HT-29 (cell line): ENCODE measurements at places on chromosomes 13 and 19.

GRCh38 chr13:23325191-23325590 is 108.3 kb downstream of the SACS start:
- no peak for DNase-seq

- no peak for DNase-seq
Measured at GRCh38 chr19:37007587-37008220, 70.5 kb upstream of the ZNF420 start.

GRCh38 chr13:54687173-54687572 is 1658.6 kb downstream of the OLFM4 start:
- no peak for DNase-seq

DNA sequence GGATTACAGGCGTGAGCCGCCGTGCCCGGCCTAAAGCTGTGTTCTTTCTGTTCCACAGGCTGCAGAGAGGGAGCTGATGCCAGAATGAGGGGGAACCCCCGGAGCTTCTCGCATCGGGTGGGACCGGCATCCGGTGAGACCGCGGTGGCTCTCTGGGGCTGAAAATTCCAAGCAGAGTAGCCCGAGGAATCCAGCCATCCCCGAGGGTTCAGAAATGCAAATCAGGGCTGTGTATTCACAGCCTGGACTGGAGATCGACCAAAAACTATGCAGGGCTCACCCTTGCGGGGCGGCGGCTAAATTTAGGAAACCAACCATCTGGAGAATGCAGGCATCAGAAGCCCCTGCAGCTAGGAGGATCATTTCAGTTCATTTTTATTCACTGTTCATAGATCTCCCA is 99.2 kb downstream of the GNG7 start:
- DNase-seq: no peak

GRCh38 chr19:54035215-54036178 is 28.2 kb downstream of the VSTM1 start:
- no peak for DNase-seq

GRCh38 chr19:18089726-18090125 is 3.0 kb upstream of the IL12RB1 start:
- DNase-seq: no peak

- no peak for DNase-seq
Measured at GRCh38 chr19:14614099-14614412, 31.2 kb downstream of the CLEC17A start.

DNA sequence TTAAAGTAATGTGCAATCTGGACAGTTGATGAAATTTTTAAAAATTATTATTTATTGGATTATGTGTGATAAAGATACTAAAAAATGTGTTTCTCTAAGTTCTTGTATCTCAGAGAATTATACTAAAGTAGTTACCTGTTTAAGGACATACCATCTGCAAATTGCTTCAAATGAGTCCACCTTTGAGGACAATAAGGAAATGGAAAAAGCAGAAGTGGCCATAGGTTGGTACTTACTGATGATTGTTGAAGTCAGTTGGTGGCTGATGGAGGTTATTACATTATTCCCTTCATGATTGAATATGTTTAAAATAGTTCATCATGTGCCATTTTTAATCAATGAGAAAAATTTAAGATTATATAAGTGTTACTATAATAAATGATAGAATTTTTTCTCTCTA is 367.0 kb downstream of the MYO16 start:
- no peak for DNase-seq

DNA sequence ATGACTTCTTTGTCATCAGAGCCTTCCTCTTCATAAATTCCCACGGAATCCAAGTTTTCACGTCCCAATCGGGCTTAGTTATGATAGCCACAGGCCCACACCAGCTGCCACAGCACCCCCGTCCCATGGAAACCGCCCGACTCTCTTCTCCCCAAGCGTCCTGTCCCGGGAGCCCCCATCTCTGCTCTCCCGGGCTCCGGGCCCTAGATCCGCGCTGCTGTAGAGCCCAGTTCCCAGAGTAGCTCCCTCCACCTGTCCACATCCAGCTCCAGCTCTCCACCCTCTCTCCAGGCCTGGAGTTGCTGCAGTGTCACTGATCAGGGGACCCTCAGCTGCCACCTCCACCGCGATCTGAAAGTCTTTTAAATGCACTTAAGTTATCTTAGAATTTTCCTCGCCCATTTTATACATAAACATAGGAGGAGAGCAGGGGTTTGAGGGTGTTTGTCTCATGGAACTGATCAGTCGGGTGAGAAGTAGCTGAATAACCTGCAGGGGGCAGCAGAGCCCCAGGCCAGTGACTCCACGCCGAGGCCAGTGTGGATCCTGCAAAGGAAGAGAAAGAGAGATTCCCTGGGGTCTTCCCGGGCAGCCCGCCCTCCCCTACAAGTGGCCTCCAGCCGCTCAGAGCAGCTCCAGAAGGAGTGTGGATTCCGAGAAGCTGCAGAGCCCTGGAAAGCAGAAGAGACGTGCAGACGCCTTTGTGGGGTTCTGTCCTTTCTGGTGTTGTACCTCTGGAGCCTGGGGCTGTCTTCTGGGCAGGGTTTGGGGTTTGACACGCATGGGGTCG is 1.1 kb upstream of the ZNF763 start:
- peak; percentile 60 for DNase-seq

DNA sequence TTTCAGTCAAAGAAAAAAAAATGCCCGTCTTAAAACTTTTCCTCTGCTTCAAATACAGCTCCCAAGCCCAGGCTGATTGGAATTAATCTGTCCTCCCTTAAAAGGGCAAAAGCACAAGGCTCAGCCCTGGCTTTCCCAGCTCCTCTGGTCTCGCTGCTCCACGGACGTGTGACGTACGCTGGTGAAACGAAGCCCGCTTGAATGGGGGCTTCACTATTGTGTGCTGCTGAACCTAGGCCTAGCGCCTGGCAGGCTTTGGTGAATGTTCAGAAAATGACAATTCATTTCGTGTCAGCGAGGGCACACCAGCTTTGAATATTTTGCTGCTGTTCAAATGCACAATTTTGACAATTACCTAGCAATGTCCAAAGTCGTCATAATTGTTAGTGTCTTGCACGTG is 615 bp upstream of the ZNF135 start:
- no peak for DNase-seq

- no peak for DNase-seq
Measured at GRCh38 chr13:106819413-106820180, 251.7 kb upstream of the ARGLU1 start.

- no peak for DNase-seq
Measured at GRCh38 chr19:17429641-17430113, 9.8 kb downstream of the MVB12A start.

- no peak for DNase-seq
Measured at GRCh38 chr19:46241626-46242025, 12.1 kb downstream of the IGFL1 start.

- DNase-seq: no peak
Measured at GRCh38 chr13:106795847-106796246, 227.9 kb upstream of the ARGLU1 start.

- DNase-seq: no peak
Measured at GRCh38 chr19:485583-486236, 10.6 kb upstream of the MADCAM1 start.

DNA sequence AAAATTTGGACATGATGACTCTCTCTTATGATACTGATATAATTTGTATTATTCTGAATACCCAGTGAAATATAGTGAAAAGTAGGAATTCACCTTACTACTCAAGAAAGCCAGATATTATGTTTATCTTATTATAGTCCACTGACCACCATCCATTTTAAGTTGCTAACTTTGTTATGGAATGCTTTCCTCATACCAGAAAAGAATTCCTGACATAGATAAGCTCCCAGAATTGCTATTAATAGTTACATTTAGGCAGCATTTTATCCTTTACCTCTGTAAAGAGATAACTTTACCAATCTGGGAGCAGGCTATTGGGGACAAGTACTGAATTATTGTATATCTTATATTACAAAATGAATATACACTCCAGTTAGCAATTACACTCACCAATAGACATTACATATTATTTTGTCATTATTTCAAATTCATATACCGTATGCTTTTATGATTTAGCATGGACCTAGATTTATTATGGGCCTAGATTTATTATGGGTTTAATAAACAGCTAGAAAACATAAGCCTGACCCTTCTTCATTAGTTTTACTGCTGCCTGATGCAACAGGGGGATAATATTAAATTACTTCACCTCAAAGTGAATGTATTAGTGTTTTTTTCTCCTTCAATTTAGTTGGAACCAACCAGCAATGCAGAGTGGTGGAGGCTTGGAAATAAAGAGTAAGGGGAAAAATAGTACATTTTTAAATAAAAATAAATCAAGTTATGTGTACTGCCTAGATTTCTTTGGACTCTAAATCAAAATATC is 1886.1 kb downstream of the PCDH9 start:
- DNase-seq: no peak

GRCh38 chr13:40063278-40063698 is 407.8 kb downstream of the COG6 start:
- no peak for DNase-seq

GRCh38 chr19:48292798-48293197 is 22.9 kb downstream of the ZNF114 start:
- DNase-seq: no peak

DNA sequence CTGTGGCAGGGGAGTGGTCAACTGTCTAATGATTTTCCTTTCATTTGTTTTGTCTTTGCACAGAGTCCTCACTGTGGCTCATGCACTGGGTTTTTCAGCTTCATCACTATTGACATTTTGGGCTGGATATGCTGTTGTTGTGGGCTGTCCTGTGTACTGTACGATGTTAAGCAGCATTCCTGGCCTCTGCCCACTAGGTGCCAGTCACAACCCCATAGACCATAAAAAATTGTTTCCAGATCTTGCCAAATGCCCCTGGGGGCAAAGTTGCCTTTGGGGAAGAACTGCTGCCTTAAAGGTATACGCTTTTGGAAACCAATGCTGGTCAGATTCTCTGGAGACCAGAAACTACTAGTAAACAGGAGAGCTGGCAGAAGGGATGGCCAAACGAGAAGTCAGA is 310.4 kb downstream of the SPRY2 start:
- DNase-seq: peak; percentile 86

DNA sequence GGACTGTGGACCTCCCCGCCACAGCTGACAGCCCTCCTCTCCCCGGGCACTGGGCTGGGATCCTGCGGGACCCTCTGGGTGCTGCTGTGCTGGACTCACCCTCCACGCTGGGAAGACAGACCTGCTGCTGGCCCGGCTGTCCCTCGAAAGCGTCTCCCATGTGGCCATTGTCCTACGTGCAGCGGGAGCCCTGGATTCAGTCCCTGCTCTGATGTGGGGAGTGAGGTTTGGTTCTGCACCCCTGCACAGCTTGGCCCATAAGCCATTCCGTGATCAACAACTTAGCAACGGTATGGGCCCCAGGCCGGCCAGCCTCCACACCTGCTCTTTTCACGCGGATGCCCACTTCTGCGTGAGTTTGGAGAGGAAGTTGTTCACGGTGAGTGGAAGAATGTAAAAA is 195.2 kb downstream of the TEX29 start:
- DNase-seq: no peak

GRCh38 chr19:4976401-4977298 is 7.7 kb downstream of the KDM4B start:
- no peak for DNase-seq

- DNase-seq: peak; percentile 90
Measured at GRCh38 chr19:13850910-13851733, 25.8 kb upstream of the NANOS3 start.

DNA sequence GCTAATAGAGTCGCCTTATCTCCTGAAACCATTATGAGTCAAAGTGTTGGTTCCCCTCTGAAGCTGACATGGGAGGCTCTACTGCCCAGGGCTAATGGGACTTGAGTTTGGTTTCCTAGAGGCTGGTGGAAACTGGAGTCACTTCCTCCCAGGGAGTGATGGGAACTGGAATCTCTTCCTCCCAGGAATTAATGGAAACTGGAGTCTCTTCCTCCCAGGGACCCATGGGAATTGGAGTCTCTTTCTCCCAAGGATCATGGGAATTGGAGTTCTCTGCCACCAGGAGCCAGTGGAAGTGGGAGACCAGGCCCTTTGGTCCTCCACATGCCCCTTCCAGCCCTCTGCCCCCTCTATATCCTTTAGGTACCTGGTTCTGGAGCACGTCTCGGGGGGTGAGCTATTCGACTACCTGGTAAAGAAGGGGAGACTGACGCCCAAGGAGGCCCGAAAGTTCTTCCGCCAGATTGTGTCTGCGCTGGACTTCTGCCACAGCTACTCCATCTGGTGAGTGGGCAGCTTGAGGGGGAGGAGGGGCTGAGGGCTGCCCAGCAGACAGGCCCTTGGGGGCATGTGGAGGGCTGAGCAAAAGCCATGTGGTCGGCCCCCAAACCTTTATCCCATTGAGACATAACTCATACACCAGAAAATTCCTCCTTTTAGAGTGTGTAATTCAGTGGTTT is 5.5 kb downstream of the BRSK1 start:
- peak; percentile 45 for DNase-seq

- no peak for DNase-seq
Measured at GRCh38 chr13:34217343-34218025, 399.5 kb downstream of the RFC3 start.

- DNase-seq: no peak
Measured at GRCh38 chr19:28027116-28027515, 1185.8 kb downstream of the UQCRFS1 start.

DNA sequence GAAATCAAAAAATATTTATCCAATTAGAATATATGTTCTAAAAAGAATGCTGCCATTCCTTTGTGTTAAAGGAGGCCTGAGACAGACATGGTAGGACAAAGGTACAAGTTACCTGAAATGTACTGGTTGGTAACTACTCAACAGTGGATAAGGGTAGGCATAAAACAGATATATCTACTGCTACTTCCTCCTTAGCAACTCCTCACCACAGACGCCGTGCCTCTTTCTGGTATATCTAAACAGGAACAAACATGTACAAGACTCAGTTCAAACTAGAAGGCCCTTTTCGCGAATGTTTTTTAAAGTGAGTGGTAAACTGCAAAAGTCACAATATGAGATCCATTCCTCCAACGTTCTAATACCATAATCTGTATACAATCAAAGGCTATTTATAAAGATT is 86.9 kb downstream of the TBC1D4 start:
- no peak for DNase-seq

DNA sequence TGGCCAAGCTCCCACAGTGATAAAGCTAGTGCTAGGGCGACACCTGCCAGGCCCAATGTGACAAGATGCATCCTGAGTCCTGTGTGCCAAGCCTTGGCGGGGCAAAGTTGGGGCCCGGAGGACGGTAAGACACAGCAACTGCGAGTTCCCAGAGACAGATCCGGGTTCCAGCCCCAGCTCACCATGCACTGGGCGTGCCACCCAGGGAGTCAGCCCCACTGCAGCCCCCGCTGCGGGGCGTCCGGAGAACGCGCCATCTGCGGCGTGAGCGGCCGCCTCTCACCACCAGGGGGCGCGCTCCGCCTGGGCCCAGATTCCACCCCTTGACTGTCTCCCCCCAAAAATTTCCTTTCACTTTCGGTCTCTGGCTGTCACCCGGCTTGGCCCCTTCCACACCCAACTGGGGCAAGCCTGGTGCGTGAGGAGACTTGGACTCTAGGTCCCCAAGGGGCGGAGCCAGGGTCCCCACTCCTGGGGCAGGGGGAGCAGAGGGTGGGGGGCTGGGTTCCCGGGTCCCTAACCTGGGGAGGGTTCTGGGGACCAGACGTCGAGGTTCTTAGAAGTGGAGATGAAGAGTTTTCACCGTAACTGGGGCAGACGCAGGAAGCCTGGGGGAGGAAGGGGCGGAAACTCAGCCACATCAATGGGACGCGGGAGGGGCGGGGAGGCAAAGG is at the start of gene FLT3LG:
TSS of gene FLT3LG (plus strand) at position 348 of the 674 bp plus-strand sequence. CDS start 425 bp downstream, outside the sequence.
- peak; percentile 86 for DNase-seq

GRCh38 chr13:102214956-102215355 is 186.9 kb downstream of the FGF14 start:
- DNase-seq: no peak
